ENCODE measurements at places on chromosomes 2 and 18.

DNA sequence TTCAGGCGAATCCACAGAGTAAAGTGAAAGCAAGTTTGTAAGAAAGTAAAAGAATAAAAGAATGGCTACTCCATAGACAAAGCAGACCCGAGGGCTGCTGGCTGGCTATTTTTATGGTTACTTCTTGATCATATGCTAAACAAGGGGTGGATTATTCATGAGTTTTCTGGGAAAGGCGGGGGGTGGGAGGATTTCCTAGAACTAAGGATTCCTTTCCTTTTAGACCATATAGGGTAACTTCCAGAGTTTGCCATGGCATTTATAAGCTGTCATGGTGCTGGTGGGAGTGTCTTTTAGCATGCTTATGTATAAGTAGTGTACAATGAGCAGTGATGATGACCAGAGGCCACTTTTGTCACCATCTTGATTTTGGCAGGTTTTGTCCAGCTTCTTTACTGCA is 59.8 kb downstream of the SLC4A3 start:
- DNase-seq: peak; percentile 53

- DNase-seq: no peak
Measured at GRCh38 chr2:193469251-193469650, 1274.5 kb upstream of the TMEFF2 start.

DNA sequence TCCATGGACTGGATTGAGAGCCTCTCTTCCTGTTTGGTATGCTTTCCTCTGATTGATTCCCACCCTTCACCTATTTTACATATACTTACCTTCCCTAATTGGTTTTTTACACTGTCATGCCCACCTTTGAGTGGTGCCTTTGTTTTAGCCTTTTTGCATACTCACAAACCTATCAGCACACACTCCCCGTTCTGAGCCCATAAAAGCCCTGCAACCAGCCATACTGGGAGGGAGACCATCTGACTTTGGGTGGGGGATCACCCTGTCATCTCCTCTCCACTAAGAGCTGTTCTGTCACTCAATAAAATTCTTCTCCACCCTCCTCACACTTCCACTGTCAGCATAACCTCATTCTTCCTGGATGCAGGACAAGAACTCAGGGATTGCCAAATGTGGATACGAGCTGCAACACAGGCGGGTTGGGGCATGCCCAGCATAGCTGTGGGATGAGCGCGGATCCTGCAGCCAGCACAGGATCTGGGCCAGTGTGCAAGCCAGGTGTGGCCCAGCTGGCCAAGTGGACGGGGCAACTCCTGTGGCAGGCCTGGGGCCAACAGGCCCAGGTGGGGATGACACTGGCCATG is 9.4 kb upstream of the MOB1A start:
- peak; percentile 91 for DNase-seq

- DNase-seq: peak; percentile 48
Measured at GRCh38 chr2:9463698-9464034, 10.7 kb upstream of the IAH1 start.

DNA sequence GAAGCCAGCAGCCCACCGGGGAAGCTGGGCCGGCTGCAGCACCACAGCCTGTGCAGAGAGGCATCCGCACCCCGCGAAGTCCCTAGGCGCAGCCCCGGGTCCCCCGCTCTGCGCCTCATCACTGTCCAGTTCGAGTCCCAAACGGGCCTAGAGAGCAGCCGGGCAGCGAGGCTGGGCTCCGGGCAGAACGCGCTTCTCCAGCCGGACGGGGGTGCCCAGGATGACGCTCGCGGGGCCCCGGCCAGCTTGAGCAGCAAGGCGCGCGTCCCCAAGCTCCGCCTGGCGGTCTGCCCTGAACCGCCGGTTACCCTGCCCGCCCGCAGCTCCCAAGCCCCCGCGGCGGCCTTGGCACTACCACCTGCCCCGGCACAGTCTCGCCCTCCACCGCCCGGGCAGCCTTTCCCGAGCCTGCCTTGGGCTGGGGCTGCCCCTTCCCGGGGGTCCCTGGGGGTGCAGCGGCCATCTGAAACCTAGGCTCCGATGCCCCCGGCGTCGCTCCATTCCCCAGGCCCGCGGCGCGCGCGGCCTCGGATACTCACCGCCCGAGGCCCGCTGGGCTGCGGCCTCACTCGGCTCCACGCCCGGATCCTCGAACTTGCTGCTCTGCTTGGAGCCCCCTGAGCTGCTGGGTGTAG is 591 bp downstream of the SLC16A14 start:
- peak; percentile 21 for DNase-seq

- DNase-seq: no peak
Measured at GRCh38 chr2:174048243-174048642, 83.1 kb upstream of the SP3 start.

DNA sequence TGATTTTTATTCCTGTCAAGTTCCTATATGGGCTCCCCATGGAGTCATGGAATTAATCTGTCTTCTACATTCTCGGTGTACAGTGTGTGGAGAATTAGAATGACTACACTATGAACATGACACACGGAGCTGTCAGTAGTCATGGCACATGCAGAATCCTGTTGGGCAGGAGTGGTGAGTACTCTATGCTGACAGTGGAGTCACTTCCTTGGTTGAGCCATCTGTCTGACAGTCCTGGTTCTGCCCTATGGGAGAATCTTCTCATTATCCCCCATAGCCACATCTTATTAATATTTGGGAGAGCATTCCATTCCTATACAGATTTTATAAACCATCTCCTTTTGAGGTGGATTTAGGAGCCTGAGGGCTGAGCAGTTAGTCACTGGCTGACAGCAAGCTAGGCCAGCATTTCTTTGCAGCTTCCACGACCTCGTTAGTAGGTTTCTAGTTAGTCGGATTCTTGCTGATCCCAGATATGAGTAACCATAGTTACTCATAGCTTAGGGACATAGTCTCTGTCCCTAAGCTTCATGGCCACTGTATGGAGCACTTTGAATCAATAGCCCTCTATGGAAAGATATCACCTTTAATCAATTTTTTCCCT is 90.6 kb downstream of the MDH1 start:
- DNase-seq: peak; percentile 46

DNA sequence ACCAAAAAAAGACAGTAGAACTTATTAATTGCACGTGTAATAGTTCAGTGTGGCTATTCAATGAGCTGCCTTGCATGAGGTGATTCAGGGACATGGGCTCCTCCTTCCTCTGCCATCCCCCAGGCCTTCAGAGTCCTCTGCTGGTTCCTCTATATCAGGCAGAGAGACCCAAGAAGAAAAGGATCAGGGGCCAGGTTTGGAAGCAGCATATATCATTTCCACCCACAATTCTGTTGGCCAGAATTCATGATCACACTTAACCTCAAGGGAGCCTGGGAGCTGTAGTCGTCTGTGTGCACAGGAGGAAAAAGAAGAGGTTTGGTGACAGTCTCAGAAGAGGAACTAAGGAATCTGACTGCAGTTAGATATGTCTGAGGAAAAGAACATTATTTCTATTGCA is 114.0 kb upstream of the GLS start:
- DNase-seq: no peak

DNA sequence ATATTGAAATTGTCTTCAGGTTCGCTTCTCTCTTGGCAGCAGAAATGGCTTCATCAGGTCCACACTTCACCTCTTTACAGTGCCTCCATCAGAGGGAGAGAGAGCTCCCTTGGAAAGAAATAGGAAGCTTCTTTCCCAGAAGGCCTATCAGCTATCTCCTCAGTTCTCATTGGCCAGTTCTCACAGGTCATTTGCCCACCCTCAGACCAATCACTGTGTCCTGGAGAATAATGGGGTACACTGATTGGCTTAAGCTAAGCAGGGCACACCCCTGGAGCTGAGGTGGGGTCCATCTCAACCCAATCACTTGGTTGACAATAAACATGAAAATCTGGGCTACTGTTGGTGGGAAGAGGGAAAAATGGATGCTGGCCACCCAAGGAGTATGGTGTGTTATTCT is 5.2 kb downstream of the GNLY start:
- DNase-seq: no peak

DNA sequence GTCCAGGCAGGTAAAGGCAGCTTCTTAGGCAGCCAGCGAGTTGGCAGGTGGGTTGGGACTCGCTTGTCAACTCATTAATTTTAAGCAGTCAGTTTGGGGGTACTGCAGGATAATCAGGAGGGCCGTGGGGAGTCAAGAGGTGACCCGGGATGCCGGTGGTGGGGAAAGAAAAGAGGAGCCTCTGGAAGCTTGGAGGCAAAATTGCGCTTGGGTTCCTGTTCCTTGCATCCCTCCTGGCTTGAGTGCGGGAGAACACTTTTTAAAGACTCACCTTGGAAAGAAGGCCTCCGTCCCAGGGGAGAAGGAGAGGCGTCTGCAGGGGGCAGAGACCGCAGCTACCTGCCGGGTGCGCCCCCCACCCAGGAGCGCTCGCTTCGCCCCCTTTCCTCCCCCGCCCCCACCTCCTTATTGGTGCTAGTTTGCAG is at the start of gene KCNJ3:
TSS of gene KCNJ3 (plus strand) at position 400 of the 425 bp plus-strand sequence. CDS start 81 bp downstream, outside the sequence.
- peak; percentile 28 for DNase-seq

- peak; percentile 47 for DNase-seq
Measured at GRCh38 chr2:223537651-223538601, 64.2 kb downstream of the SCG2 start.

- DNase-seq: no peak
Measured at GRCh38 chr2:82330155-82330554, 2025.6 kb upstream of the LRRTM1 start.

GRCh38 chr2:56474412-56475158 is 290.8 kb downstream of the CCDC85A start:
- no peak for DNase-seq

DNA sequence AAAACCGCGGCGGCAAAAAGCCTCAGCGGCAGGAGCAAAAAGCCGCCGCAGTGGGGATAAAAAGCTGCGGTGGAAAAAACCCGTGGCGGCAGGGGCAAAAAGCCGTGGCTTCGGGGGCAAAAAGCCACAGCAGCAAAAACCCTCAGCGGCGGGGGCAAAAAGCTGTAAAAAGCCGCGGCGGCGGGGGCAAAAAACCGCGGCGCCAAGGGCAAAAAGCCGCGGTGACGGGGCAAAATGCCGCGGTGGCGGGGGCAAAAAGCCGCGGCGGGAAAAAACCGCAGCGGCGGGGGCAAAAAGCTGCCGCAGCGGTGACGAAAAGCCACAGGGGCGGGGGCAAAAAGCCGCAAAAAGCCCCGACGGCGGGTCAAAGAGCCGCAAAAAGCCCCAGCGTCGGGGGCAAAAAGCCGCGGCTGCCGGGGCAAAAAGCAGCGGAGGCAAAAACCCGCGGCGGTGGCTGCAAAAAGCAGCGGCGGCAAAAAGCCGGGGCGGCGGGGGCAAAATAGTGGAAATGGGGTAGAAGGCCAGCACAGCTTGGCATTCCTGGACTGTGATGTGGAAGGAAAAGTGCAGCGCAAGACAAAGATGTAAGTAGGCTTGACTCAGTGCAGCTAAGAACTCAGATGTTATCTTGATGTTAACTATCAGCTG is 151.8 kb downstream of the ANKRD30BL start:
- DNase-seq: no peak

DNA sequence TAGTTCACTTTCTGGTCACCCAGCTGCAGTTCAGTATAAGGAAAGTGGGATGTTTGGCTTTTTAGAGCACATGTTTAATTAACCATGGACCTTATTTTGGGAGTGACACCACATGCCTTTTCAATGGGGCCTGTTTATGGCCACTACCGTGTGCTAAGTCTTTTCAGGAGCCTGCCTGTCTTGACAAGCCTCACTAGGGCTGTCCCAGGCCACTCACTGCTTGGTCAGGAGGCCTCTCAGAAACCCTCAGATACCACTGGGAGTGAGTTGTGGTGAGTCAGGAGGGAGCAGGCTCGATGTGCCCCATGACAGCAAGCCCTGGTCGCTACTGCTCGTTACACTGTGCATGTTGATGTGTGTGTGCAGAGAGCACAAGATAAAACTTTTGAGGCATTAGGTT is 123.0 kb downstream of the MAP4K4 start:
- peak; percentile 85 for DNase-seq

DNA sequence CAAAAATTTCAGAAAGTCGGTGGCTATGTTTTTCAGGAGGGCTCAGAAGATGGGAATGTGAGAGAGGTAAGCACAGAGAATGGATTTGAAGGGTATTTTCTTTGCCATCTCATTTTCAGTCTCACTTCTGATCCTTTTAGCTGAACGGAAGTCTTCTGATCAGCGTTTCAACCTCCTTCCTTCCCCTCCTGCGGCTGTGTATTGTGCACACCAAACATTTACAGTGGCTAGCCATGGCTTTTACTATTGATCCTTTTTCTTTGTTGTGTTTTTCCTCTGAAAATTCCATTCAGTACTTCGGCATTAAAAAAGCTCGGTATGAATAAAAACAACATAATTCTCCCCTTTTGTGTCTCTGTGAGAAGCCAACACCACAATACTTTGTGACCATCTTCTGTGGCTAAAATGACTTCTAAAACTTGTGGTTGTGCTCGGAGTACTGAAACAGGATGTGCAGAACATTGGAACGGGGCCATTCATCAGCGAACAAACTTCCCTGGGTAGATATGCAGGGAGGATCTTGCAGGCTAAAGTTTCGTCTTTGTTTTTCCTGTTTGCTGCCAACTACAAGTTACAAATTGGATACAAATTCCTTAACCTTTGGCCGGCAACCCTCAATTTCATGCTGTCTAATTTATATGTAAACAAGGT is 260.8 kb upstream of the FAM98A start:
- DNase-seq: no peak
